ENCODE measurements at places on chromosomes 7 and 10.

GRCh38 chr10:118865998-118866693 is 111.4 kb upstream of the CACUL1 start:
- no peak for DNase-seq

DNA sequence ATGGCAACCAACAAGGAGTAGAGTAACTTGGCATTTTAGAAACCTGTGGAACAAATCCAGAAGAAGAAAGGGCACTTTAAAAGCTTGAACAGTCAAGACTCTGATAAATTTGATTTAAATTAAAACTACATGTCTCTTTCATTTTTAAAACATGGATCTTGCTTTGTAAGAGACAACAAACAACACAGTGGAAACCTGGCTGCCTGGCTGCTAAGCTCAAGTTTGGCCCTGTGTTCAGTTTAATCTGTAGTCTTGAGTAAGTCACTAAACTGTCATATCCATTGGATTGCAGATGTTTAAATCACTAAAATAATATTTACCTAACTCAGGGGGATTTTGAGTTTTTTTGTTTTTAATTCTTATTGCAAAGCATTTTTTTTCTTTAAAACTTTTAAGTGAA is 374.9 kb upstream of the SEMA3D start:
- no peak for DNase-seq

DNA sequence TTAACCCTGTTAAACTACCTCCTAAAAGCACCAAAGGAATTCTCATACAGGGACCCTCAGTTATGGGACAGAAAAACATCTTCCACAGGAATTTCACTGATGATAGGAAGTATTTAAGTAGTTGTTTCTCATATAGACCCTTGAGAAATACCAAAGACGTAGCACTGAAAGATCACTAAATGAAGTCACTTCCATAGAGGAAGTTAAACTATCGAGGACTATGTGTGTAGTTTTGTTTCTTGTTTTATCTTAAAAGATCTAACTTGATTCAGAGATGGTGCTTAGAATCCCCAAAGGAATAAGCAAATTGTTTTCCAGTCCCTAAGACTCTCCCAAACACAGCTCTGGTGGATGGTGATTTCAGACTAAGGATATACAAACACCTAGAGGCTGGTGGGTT is 94.8 kb upstream of the AFAP1L2 start:
- no peak for DNase-seq

- DNase-seq, result no peak
Observed at GRCh38 chr10:79602953-79603352, 7.8 kb upstream of the SFTPA1 start.

DNA sequence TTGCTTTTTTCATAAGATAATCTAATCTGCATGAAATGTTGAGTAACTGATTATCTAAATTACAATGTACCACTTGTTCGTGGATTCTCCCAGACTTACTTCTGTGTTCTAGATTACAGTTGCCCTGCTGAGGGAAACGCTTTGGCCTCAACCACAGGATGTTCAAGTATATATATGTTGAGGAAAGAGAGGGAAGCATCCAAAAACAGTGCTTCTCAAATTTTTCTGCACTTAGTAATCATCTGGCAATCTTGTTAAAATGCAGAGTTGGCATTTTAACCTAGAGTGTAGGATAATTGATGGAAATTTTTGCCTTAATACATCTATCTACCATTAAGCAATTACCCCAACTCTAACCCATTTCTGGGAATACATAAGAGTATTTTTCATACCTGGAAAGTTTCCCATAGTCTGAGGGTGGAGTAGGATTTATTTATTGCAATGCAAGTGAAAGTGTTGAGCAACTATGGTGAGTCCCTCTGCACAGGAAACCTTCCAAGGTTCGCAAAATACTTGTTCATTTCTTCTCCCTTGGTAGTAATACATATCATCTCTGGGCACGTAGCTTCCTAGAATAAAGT is 59.6 kb upstream of the C1GALT1 start:
- DNase-seq, result no peak

- DNase-seq, result no peak
Observed at GRCh38 chr7:11078247-11078834, 104.7 kb downstream of the PHF14 start.
